Neural crest cell (in vitro differentiated cells): ENCODE measurements at places on chromosomes 16 and 17.

- DNase-seq, result peak; percentile 25
Observed at GRCh38 chr16:51150888-51151320, at the start of gene SALL1. TSS of gene SALL1 (minus strand) at chr16:51151270. CDS start at chr16:51151241, 29 bp downstream.

GRCh38 chr16:81189100-81189664 is 49.3 kb upstream of the BCO1 start:
- no peak for DNase-seq

- no peak for DNase-seq
Observed at GRCh38 chr17:6557040-6557438, 684 bp upstream of the PITPNM3 start.

GRCh38 chr17:72715906-72716572 is 376.4 kb downstream of the SLC39A11 start:
- no peak for DNase-seq

DNA sequence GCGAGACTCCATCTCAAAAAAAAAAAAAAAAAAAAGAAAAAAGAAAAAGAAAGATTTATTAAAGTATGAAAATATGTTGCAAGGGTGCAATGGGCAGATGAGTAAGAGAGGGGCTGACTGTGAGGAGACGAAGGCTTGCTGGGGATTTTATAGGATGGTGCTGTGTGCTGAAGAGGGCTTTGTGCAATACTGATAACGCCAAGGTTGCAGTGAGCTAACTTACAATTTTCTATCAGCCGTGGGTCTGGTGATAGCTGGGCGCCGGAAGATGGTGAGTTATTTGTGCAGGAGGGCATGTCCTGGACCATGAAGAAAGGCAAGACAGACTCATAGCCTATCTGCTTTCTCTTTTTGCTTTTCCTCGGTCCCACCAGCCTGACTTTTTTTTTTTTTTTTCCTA is 281.1 kb downstream of the MAP2K6 start:
- DNase-seq, result no peak

DNA sequence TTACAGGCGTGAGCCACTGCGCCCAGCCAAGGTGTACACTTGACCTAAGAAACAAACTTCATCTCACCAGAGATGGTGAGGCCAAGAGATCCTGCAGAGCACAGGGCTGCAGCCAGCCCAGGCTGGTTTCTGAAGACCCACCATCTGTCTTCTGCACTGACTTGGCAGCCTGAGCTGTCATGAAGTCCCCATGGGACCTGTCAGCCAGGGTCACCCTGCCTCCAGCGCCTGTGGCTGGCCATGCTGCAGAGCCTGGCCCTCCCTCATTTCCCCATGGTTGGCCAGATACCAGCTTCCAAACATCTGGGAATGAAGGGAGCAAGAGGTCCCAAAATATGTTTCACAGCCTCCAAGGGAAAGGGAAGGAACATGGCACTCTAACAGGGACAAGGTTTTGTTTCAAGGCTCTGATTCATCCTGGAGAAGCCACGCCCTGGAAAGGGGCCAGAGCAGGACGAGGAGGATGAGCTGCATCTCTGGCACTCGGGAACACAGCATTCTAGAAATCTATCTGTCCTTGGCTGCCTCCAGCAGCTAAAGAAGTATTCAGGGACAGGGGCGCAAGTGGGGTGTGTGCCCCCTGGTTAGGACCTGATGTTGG is 45.3 kb downstream of the DDX19A start:
- no peak for DNase-seq

DNA sequence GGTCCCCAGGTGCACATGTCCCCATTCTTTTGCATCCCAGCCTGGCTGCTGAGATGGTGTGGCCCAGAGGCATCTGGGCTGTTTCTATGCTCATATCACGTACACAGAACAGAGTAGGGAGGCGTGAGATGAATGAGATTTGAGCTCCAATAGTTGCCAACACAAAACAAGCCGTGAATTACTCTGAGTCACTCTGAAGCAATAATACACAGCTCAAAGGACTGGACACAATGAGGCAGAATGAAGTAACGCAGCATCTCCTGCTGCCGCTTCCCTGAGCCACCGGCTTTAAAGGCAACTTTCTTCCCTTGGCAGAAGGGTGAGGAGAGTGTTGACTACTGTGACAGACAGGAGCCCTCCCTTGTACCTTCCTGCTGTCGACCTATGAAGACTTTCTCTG is 33.9 kb upstream of the CLEC18B start:
- DNase-seq, result no peak

DNA sequence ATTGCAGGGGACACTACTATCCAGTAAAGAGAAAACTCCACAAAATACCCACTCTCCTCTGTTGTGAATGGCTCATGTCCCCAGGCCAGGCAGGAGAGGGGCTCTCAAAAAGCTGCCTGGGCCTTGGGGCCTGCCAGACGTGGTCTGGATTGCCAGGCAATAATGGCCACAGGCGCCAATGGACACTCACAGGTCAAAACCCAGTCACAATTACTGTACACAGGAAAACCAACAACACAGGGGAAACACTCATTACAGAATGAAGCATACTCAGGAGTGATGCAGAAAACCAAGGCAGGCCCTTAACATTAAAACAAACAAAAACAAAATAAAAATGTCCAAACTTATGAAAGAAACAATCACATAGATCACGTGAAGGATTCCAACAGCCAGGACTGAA is 35.1 kb upstream of the SREBF1 start:
- DNase-seq, result no peak

DNA sequence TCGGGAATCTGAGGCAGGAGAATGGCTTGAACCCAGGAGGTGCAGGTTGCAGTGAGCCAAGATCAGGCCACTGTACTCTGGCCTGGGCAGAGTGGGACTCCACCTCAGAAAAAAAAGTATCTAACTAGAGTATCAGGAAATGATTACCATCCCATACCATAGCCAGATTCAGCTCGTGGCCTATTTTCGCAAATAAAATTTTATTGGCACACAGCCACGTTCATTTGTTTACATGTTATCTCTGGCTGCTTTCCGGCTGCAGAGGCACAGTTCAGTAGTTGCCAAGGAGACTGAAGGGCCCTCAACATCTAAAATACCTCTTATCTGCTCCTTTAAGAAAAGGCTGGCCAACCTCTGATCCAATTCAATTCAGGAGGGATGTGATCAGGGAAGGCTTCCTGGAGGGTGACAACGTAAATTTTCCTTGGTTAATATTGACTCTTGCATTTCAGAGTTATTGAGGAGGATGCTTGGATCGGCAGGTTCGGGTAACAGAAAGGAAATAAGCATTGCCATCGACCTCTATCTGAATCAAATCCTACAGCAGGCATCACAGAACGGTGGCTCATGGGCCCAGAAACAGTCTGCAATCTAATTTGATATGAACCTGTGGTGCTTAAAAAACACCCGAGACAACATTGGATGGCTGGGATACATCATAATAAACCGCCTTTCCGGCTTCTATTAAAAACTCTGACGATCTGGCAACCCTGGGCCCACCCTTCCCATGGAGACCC is 73.8 kb downstream of the XYLT1 start:
- DNase-seq, result no peak
